ENCODE measurements at places on chromosomes 4 and X. TPM values are rescaled to one million over a fixed set of nuclear protein-coding genes. Genes with fewer than 3 reads are reported as not detected.

Gene CRMP1
- 5.3 TPM for total RNA-seq

Gene COL4A5
- total RNA-seq, result 144 TPM

Gene SH3BGRL
- total RNA-seq, result 217 TPM

Gene RBM41
- 27.2 TPM for total RNA-seq

Gene GTPBP6
- total RNA-seq, result 21.7 TPM

Gene PDZD4
- 7.7 TPM for total RNA-seq

Gene TMLHE
- 10.4 TPM for total RNA-seq

Gene TCEAL5
- not detected for total RNA-seq

Gene NMU
- not detected for total RNA-seq

Gene SLC10A4
- total RNA-seq, result not detected

Gene FRG1
- 8.2 TPM for total RNA-seq

Gene ZFP92
- total RNA-seq, result 5.1 TPM

Gene MED12
- 14.0 TPM for total RNA-seq
